ENCODE measurements at places on chromosomes 13 and 19.

DNA sequence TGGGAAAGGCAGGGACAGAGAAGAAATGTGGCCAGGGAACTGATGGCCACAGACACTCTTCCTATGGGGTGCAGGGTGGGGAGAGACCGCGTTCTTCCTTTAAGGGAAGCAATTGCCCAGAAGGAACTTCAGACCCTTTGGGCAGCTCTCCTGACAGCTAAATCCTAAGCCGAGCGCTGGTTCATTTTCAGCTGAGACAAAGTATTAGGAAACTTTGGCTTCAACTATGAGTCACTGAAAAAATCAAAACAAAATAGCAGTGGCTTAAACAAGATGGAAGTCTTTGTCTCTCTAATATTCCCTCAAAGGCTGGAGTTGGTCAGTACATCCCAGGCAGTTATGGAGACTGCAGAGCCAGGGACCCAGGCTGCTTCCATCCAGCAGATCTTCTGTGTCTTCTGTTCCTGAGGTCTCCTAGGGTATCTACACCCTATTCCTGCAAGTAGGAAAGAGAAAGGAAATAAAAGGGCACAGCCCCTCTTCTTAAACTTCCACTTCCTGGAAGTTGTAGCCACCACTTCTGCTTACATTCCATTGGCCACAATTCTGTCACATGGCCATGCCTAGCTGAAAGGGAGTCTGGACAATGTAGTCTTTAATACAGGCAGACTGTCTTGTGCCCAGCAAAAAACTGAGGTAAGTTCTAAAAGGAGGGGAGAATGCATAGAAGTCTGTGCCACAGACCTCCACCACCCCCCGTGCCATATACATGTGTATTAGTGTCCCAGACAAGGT lies 163.5 kb downstream of the KATNAL1 start:
- no peak for DNase-seq

DNA sequence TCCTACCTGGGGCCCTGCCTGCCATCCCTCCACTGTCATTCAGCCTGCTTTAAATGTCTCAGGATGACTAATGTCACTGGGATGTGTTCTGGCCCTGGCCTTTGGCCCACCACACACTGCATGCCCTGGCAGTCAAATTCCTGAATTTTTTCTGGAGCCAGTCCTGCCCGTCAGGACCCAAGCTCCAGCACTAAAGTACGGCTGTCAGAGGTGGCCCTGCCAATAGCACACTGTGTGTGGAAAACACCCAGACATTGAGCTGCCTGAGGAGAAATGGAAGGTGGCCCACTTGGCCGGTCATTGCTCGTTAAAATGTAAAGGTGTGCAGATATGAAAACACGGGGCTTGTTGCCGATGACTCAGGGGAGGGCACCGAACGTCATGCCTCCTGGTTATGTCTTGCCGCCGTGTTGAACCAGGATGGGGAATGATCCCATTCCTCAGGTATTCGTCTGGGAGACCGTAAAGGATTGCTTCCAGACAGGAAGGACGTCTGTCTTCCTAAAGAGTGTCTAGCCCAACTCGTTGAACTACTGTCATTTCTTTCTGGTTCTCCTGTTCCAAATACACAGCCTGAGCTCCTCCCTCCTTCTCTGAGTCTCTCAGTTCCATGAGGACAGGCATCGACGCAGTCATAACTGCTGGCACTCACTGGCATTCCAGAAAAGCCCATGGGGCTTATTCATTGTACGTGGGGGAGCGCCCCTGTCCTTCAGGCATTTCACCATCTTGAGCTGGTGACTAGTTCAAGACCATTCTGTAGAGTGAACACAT lies 40.6 kb downstream of the COL4A2 start:
- no peak for DNase-seq

- no peak for DNase-seq
Measured at GRCh38 chr13:77029436-77029835, 2.5 kb upstream of the FBXL3 start.

DNA sequence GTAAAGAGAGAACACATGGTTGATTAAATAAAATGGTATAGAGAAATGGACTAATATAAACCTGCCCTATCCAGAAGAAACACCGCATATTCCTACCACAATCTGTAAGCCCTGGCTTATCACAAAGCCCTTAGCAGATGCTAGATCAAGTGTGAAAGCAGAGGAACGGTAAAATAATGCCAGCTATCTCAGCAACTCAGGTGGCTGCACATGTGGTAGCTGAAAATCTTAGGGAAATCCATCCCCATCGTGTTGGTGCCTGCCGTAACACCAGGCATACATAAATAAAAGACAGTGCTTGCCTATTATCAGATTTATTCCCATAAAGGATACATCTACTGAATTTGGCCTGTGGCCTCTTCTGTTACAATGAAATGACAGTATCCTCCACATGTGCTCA lies 304.1 kb upstream of the MAB21L1 start:
- no peak for DNase-seq

GRCh38 chr13:30802501-30802900 lies 67.2 kb downstream of the ALOX5AP start:
- DNase-seq, result no peak
